Frontal cortex (tissue), 4 donors: ENCODE measurements at places on chromosomes 2 and 18.
A peak's percentile ranks its signal among the peaks of the same experiment; 100 is the strongest.

GRCh38 chr18:80229363-80229762, 18.0 kb downstream of the PARD6G start:
- no peak for DNase-seq

- peak; percentile 10 for DNase-seq
Observed at GRCh38 chr2:210617732-210618330, 61.4 kb downstream of the CPS1 start.

GRCh38 chr18:39667905-39668304, 2102.3 kb upstream of the CELF4 start:
- DNase-seq: no peak

- no peak for DNase-seq
Observed at GRCh38 chr18:13336841-13337240, 118.3 kb downstream of the LDLRAD4 start.

DNA sequence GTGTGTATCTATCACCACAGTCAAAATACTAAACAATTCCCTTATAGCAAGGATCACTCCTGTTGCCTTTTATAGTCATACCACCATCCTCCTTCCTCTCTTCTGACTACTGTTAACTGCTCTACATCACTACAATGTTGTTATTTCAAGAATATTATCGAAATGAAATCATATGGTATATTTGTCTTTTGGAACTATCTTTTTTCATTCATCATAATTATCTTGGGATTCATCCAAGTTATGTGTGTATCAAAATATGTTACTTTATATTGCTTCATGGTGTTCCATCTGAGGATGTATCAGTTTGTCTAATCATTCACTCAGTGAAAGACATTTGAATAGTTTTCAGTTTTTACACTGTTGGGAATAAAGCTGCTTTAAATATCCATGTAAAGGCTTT, 1423.0 kb upstream of the PIK3C3 start:
- DNase-seq: no peak

DNA sequence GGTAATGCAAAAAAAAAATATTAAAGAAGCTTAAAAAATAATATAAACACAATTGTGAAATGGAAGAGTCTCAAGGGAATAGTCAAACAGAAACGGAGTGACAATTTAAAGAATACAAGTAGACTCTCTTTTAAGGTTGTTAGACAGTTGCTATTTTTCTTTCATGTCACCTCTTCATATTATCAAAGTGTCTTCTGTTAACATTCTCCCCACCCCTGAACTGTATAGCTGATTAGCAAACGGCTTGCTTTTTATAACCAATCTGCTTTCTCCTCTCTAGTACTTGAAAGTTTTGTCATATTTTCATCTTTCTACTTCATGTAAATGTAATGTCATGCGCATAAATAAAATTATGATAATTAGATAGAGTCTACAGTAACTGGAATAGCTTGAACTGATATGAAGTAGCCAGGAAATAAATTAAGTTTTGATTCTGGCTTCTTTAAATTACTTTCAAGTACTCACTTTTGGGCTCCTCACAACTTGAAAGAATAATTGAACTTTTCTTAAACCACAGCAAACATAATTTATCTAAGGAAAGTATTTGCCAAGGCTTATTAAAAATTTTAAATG, 37.0 kb downstream of the BARD1 start:
- DNase-seq: no peak

DNA sequence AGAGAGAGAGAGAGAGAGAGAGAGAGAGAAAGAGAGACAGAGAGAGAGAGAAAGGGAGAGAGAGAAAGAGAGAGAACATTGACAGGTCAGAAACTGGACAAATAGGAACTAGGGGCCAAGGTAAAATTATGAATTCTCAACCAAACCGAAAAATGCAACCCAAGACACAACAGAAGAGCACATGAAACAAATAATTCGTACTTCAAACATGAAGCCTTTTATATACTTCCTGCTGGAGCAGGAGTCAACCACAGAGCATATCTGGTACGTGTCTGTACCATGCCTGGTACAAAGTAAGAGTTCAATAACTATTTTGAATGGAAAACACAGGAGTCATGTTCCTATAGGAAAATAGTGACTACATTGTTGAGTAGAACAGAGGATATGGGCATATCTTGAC, 6.5 kb upstream of the VPS54 start:
- no peak for DNase-seq

GRCh38 chr2:168454737-168455644, 1.1 kb upstream of the CERS6 start:
- DNase-seq: no peak

DNA sequence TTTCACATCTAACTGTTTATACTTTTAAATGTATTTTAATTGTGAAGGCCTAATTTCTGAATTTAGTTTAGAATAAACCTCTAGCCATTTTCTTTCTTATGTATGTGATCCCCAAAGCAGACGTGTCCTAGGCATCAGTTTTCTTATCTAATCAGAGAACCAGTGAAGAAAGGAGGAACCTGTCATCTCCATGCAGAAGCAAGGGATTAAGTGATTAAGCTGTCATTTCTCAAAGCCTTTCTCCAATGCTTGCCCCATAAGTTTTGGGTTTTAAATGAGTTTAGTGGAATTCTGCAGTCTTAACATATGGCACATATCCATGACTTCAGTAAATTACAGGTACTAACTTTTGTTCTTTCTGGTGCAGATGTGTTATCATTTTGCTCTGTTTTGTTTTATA, 190.4 kb downstream of the PLCL1 start:
- DNase-seq: no peak

- DNase-seq: no peak
Observed at GRCh38 chr2:216425008-216425787, 12.9 kb downstream of the SMARCAL1 start.

DNA sequence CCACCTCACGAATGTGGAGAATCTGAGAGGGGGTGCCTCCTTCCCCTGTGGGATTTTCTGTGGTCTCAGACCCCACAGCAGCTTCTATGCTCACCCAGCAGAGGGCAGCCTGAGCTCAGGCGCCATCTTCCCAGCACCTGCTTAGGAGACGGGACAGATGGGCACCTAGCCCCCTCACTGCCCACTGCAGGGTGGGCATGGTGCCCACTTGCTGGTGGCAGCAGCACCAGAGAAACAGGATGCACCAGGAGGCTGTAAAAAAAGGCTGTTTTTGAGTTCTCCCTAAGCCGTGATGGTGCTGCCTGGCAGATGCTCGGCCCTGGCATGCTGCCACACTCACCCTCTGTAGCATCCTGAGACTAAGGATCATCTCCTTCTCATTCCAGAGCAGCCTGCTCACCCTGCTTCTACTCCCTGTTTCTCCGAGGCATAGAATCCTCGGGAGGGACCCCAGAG, 19.1 kb upstream of the SLC20A1 start:
- DNase-seq: no peak

DNA sequence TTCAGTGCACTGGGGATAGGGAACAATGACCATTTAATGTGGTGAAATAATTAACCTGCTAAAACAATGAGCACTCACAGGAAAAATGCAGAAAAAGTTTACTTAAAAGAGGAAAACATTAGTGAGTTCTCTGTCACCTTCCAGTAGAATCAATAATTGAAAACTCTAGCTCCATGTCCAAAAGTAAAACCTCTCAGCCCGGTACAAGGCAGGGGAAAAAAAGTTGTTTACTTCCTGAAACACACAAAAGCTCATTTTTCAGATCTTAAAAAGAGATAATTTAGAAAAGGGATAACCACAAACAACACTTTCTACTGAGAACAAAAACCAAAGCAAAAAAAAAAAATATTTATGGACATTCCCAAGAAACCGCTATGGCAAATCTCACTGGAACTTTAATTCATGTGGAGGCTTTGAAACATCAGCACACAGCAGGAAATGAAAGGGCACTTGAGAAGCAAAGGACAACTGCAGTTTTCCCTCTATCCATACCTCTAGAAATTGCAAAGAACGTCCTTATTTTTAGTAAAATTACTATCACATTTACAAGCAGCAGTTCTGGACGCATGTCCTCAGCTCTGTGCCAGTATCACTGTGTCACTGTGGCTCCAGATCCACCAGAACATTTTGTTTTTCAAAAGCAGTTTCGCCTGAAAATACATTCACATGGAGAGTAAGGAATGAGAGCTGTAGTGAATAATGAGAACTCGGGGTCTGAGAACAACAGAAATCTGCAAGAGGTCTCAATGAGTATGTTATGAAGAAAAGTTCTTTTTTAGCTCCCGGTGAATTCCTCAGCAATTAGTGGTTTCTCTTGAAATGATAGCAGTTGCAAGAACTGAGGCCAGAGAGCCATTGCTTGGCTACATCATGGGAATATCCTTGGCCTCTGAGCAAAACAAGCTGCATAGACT, 44.7 kb upstream of the DNAH7 start:
- DNase-seq: no peak

GRCh38 chr2:63078852-63079606, 28.4 kb downstream of the OTX1 start:
- no peak for DNase-seq

- DNase-seq: peak; percentile 84
Observed at GRCh38 chr18:79528846-79529245, 133.1 kb downstream of the NFATC1 start.

DNA sequence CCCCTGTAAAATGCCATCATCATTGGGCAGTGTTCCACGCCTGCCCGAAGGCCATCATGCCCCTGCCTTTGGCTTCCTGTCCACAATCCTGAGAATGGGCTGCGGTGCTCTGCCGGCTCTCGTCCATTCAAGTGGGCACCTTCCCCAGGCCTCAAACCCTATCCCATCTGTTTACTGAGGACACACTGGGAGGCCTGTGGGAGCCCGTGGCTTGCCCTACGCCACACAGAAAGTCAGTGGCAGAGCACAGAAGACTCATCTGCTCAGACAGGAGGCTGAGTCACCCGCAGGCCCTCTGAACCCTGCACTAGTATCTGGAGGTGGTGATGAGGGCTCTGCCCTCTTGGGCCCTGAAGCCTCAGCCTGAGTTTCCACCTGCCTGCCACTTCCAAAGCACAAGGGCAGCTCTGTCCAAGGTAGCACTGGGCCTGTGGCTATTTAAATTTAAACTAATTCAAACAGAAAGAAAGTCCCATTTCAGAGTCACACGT, 19.1 kb upstream of the ANKRD53 start:
- no peak for DNase-seq
